ENCODE measurements at places on chromosomes 2 and 18. TPM values are rescaled to one million over a fixed set of nuclear protein-coding genes. Genes with fewer than 3 reads are reported as not detected.

Gene ALPP
- not detected for total RNA-seq

Gene LAMA3
- 68.8 TPM for total RNA-seq

Gene TMEM182
- 1.1 TPM for total RNA-seq

Gene REG1B
- 70.8 TPM for total RNA-seq

Gene SCYGR4
- total RNA-seq = not detected

Gene GPAT2
- total RNA-seq = 0.67 TPM

DNA sequence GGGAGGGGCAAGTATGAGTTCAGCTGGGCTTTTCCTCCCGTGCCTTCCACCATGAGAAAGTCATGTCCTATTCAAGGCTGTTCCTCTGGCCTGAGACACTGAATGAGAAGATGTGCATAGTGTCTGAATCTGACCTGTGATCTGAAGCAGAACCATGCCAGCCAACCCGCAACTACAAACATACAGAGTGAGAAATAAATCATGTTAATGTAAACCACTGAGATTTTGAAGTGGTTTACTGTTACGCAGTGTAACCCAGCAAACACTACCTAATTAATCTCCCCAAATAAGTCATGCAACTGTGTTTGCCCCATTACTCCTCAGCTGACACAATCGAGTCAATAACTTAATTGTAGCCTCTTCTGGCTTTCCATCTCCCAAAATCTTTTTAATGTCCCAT, 49.2 kb downstream of the METTL4 start:
- no peak for DNase-seq

DNA sequence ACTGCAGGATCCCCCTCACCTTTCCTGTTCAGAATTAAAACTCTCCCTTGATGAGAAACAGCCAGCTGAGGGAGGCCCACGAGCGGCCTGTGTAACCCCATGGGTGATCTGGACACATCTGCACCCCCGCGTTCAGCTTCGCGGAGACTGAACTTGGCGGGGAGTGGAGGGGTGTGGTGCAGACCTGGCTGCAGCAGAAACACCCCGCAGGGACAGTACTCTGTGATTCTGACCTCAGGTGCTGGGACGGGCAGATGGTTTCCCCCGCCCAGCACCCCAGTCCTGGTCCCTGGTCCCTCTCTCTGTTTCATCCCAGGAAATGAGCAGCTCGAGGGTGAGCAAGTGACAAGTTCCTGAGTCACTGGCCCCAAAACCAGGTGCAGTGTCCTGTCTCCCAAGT, 41.2 kb downstream of the GBX2 start:
- DNase-seq = no peak

- no peak for DNase-seq
Observed at GRCh38 chr2:39991298-39991697, 212.2 kb upstream of the THUMPD2 start.

DNA sequence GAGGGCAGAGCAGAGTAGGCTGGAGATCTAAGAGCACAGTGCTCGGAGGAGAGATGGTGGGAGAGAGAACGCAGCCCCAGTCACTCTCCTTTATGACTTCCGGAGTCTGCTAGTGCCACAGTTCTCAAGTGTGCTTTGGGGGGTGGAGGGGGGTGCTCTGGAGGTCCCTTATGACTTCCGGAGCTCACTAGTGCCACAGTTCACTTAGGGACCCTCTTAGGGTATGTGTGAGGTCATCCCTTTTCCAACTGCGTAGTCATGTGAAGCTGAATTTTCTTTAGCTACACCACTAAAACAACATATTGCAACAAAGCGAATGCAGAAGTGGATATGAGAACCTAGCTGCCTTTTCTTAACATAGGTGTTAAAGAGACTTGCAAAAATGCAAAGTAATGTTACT, 153.7 kb upstream of the KCTD1 start:
- DNase-seq = no peak

- no peak for DNase-seq
Observed at GRCh38 chr18:48968412-48969215, 17.8 kb upstream of the SMAD7 start.

DNA sequence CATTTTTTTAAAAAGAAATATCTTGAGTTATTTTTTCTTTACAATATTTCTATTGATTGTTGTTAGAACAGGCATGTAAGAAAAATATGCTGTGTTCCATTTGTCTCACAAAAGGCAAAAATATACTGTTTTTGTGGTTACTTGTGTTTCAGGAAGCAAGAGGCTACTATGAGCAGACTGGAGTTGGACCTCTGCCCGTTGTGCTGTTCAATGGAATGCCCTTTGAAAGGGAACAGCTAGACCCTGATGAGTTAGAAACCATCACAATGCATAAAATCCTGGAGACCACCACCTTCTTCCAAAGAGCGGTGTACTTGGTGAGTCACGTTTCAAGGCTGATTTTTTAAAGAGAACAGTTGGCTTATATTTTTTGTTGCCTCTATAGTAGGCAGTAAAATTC, 54.7 kb downstream of the UGGT1 start:
- DNase-seq = no peak

GRCh38 chr18:68219872-68220271, 495.0 kb downstream of the TMX3 start:
- DNase-seq = no peak

GRCh38 chr2:217922101-217923006, 80.4 kb downstream of the TNS1 start:
- no peak for DNase-seq
